ENCODE measurements at places on chromosomes 3 and 15.

- DNase-seq = no peak
Measured at GRCh38 chr3:167808910-167809309, 73.4 kb downstream of the SERPINI1 start.

DNA sequence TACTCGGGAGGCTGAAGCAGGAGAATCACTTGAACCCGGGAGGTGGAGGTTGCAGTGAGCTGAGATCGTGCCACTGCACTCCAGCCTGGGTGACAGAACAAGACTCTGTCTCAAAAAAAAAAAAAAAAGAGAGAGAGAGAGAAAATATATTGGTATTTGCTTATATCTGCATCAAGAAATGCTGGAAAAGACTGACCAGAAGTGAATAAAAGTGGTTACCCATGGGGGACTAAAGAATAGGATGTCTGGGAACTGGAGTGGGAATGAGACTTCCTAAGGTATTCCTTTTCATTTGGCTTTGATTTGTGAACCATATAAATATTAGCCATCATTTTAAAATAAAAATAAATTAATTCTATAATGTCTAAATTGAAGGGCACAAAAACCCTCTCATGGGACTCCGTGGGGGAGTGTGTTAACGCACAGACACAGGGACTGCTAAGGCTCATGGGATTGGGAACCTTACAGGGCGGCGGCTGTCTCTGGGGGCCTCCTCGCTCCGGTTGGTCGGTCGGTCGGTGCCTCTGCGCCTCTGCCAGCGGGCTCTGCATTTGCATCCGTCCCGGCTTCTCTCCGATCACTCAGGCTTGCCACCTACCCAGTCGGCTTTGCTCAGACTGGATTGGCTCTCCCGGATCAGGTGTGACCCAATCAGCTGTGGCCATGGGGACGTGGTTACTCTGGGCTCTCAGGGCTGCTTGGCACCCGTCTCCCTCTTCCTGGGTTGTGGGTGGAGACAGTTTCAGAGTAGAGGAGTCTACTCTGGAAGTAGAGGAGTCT lies 12.7 kb upstream of the TSPAN3 start:
- no peak for DNase-seq

GRCh38 chr15:74319596-74320351 lies 47.7 kb downstream of the CYP11A1 start:
- no peak for DNase-seq

GRCh38 chr15:62866366-62866765 lies 176.2 kb upstream of the TPM1 start:
- DNase-seq = no peak

- no peak for DNase-seq
Measured at GRCh38 chr3:176787506-176787905, 409.8 kb downstream of the TBL1XR1 start.

GRCh38 chr15:61047783-61048182 lies 181.3 kb downstream of the RORA start:
- DNase-seq = no peak

DNA sequence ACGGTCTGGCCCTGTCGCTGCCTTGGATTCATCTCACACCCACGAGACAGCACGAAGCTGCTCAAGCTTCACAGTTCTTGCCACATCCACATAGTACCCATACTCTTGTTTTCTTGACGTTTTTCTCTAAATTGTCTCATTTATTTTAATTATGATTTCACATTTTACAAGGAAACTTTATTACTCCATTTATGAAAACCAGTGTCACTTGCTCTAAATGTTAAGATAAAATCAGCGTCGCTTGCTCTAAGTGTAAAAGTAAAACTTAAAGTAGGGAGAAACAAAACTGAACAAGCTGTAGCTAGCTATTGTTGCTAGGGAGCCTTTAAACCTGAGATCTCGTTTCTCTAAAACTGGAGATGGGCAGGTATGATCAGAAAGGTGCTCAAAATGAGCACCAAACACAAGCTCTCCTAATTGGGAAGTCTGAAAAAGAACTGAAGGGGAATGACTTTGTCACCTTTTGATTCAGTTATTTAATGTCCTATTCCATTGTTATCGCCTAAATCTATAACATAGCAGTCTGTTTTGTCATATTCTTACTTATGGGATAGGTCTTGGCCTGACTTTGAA lies 680 bp downstream of the IFT122 start:
- no peak for DNase-seq

GRCh38 chr3:109679664-109680063 lies 342.3 kb upstream of the DPPA4 start:
- no peak for DNase-seq

- DNase-seq = no peak
Measured at GRCh38 chr3:162760789-162761188, 1264.2 kb downstream of the OTOL1 start.

DNA sequence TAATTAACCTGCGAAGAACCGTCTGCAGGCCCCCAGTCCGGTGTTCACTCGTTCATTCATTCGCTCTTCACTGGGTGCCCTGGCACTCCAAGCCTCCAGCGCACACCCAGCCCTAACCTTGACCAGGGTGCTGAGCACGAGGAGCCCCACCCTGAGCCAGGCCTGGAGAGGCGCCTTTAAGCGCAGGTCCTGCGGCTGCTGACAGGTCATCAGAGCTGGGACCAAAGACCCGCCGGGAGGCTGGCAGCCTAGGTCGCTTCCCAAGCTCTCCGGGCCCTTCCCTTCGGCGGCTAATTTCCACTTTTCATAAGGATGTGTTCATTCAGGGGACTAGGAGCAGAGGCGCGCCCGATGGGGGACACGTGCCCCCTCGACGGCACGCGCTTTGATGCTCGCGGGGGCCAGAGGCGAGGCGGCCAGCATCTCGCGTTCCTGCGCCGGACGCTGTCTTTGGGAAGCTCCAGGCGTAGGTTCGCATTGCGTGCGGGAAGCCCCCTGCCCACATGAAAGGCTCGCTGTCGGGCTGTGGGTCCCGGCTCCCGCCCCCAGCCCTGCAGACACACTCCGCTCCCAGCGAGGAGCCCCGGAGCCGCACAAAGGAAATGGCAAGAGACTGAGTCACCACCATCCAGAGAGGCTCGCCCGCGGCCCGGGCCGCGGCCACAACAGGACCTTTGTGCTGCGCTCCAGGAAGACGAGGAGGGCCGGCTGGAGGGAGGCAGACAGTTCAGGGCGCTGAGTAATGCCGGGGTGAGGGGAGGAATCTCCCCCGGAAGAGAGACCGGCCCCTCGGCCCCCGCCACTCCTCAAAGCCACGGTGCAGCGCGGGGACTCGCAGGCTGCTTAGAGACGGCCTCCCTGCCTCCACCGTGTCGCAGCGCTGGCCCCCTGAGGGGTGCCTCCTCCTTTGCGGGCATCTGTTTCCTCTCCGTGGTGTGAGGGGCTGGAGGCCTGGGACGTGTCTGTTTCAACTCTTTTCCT lies 266.4 kb upstream of the HES1 start:
- DNase-seq = no peak

- no peak for DNase-seq
Measured at GRCh38 chr3:109687626-109688025, 350.3 kb upstream of the DPPA4 start.

- no peak for DNase-seq
Measured at GRCh38 chr3:64685331-64685799, 2.4 kb downstream of the ADAMTS9 start.

- no peak for DNase-seq
Measured at GRCh38 chr15:66833371-66833770, 131.3 kb downstream of the SMAD6 start.

GRCh38 chr3:129195731-129196256 lies 12.1 kb upstream of the CNBP start:
- peak; percentile 76 for DNase-seq

DNA sequence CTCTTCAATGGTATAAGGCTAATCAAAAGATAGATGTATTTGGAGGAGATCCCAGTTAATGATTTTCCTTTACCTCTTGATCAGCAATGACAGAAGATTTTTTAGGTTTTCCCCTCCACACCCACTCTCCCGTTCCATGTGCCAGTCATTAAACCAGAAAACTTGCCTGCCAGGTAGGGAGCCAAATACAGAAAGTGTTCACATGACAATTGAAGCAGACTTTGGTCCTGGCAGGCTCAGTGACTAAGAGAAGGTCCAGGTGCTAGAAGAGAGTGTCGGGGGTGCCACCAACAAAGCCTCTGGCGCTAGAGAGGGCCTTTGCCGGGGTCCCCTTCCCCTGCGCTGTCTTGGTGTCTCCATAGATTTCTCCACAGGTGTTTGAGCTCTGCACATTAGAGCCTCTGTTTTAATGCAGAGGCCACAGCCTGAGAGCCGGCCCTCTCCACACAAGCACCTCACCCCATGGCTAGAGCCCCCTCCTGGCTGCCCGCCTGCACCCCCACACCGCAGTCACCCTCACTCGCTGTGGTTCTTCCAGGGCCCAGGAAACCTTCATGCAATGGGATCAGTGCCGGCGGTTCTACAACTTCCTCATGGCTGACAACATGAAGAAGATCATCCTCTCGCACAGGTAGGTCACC lies 36.4 kb downstream of the RLBP1 start:
- no peak for DNase-seq

DNA sequence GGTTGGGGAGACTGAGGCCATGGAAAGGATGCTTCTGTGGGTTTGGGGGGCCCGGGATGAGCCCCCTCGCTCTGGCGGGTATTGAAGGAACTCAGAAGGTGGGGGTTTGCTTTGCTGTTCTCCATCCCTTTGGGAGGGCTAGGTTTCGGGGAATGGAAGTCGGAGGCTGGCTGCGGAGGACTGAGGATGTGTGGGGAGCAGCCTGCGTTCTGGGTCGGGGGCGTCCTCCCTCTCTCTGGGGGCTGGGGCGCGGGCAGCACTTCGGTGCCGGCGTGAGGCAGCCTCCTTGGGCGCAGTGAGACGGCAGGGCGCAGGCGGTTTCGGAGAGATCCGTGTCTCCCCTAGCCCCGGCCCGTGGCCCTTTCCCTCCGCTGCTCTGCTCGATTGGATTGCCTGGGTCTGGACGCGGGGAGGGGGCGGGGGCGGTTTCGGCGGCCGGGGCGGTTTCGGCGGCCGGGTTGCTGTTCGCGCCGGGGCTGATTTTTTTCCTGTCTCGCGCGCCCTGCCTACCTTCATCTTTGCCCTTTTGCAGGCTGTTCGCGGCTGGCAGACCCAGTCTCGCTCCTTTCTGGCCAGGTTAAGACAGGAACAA lies 1.4 kb downstream of the PTPRG start:
- DNase-seq = no peak

DNA sequence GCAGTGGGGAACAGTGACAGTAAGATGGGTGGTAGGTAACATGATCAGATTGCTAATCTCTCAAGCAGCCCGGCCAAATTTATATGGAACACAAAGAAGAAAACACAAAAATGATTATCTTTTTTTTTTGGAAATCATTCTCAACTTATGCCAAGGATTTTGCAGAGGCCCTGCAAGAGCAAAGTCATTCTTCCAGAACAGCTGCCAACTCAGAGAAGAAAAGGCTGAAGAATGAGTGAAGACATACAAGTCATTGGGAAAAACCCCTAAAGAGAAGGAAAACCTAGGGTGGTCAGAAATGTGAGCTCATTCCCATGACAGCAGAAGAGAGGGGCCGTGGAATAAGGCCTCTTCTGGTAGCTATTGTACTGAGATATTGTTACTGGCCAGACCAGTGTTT lies 246.7 kb downstream of the SHOX2 start:
- no peak for DNase-seq

GRCh38 chr3:10722911-10723310 lies 93.1 kb upstream of the SLC6A11 start:
- no peak for DNase-seq

GRCh38 chr3:110743202-110743601 lies 328.4 kb upstream of the NECTIN3 start:
- DNase-seq = no peak

- DNase-seq = no peak
Measured at GRCh38 chr3:57004229-57004628, 56.2 kb upstream of the SPATA12 start.

DNA sequence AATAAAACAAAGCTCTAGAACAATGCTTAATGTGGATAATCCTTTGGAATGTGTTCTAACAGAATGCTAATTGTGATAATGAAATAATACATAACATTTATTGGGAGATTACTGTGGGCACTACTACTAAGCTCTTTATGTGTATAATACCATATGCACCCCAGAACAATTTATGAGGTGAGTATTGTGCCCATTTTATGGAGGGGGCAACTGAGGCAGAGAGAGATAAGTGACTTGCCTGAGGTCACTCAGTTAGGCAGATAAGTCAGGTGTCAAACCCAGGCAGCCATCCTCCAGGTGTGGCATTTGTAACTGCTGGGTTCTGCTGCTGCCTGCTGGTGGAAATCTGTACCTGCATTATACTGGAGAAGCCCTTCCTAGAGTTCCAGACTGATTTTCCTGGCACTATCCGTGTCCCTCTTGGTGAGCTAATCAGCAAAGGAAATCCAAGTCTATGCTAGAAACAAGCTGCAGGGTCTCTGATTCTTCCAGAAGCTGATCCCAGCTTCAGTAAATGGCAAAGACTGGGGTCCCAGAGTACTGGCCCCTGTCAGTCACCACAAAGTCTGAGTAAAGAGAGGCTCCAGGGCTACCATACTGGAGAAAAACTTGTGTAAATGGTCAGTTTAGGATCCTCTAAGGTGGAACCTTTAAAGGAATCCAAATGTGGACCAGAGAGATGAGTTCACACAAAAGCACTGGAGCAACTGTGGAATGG lies 22.6 kb upstream of the RBP1 start:
- DNase-seq = no peak
